Endothelial cell of umbilical vein (primary cell): ENCODE measurements at places on chromosomes 1 and 21.

DNA sequence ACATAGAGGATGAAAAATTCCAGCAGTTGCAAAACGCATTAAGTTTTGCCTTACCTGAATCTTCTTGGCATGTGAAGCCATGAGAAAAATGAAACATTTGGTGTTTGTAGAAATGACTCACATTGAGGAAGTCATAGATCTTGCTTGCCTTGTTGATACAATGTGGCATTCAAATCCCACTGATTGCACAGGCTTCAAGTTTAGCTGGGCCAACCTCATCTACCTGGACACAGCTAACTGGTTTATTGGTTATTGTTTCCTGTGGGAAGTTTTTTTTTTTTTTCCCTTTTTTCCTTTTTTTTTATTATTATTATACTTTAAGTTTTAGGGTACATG, 168.9 kb upstream of the C21orf91 start:
- no peak for DNase-seq

DNA sequence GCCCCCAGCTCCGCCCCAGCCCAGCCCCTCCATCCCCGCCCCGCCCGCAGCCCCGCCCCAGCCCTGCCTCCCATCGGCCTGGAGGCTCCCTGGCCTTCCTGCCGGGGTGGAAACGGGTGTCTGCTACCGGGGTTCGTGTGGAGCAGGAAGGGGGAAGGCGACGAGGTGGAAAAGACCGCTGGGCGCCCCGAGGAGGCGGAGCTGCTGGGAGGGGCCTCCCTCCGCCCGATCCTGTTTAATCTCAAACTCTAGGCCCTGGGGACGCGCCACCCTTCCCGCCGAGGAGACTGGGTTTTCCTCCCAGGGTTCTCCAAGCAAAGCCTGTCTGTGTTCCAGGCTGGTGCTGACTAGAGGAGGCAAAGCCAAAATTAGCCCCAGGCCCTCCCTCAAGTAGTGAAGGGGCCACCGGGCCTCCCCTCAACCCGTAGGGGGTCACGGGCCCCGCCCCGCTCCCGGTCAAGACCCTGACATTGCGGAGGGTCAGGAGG, 16.2 kb upstream of the TTLL10 start:
- DNase-seq, result peak; percentile 70

GRCh38 chr1:60152891-60153290, 79.3 kb upstream of the C1orf87 start:
- no peak for DNase-seq

DNA sequence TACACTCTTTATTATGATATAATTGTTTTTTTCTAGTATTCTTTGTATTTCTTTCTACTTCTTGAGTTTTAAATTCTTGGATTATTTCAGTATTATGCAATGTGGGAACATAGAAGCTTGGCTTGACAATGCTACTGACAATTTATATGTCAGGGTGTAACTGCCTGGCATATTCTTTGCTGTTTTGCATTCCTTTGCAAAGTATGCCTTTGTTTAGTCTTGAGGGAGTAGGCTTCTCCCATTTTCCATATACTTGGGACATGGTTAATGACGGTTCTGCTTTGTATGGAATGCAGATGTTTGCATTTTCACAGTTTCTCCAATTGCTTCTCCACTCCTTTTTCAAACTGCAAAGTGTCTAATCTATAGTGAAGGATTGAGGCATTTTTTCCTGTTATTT, 109.8 kb downstream of the HMCN1 start:
- DNase-seq, result no peak

DNA sequence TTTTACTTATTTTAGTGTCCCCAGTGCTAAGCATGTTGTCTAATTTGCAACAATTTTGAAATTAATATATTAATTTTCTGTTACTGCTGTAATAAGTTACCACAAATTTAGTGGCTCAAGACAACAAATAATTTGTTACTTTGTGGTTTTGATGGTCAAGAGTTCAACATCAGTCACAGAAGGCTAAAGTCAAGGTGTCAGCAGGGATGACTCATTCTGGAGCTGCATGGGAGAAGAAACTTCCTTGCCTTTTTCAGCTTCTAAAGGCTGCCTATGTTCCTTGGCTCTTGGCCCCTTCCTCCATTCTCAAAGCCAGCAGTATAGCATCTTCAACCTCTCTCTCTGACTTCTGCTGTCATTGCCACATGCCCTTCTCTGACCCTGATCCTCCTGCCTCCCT, 271.8 kb downstream of the HLX start:
- no peak for DNase-seq

GRCh38 chr1:198259333-198260074, 102.7 kb downstream of the NEK7 start:
- DNase-seq, result no peak

GRCh38 chr1:44501047-44501890, 96.2 kb downstream of the RNF220 start:
- no peak for DNase-seq

GRCh38 chr1:147177611-147178380, 5.5 kb upstream of the PRKAB2 start:
- no peak for DNase-seq

DNA sequence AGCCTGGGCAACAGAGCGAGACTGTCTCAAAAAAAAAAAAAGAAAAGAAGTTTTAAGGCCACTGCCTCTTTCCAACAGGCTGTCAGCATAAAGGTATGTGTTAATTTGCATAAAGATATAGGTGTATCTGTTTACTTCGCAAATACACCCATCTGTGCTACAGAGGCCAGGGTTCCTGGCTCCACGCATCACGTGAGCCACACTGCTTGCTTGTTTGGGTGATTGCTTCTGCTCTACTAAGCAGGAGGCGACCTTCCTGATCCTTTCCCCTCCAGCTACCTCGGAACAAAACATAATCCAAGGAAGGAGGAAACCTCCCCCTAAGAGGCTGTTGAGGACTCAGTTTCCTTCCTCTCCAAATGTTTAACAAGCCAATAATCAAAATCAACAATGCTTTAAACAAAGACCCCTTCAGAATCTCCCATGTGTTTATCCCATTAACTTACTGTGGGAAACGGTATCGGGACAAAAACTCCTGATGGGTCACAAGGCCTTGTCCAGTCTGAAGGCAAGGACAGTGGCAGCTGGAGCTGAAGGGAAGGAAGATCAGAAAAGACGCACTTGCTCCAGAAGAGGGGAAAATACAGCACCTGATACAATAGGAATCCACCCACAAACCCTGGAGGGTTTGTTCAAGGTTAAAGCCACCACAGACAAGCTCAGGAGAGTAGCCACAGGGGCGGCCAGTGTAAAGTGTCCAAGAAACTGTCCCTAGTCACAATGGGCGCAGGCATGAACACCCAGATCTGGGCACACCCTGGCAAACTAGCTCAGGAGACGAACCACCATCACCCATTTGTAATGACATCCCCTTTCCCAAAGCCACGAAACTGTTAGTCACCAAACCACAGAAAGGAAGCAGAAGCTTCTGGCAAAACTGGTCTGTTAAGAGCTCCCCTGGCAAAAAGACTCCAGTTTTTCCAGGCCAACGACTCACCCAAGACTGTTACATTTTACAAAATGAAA, 17.2 kb downstream of the CTNNBIP1 start:
- peak; percentile 59 for DNase-seq

- DNase-seq, result no peak
These were observed 170.8 kb downstream of the PLA2G4A start for GRCh38 chr1:186999506-186999905.

- DNase-seq, result no peak
These were observed 4.0 kb downstream of the SF3B4 start for GRCh38 chr1:149923626-149924025.

- DNase-seq, result no peak
These were observed 8.7 kb upstream of the SLX9 start for GRCh38 chr21:44931137-44931500.

- DNase-seq, result no peak
These were observed 6.1 kb downstream of the FLVCR1 start for GRCh38 chr1:212864201-212864600.

GRCh38 chr1:215905493-215906115, 338.5 kb downstream of the KCTD3 start:
- DNase-seq, result no peak

DNA sequence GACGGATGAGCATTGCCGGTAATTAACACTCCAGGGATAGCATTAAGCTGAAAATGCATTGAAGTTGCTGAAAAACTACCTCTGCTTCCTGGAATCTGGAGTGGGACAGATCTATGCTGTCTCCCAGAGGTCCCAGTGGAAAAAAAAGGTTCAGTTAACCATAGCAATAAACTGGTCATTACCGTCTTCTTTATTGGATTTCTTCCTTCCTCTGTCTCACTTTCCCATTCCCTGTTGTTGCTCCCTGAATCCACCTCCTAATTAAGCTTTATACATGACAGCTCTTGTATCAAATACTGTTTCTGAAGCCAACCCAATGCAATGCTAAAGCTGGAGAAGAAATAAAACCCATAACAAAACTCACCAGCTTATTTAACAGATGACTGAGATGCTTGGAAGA, 1805.9 kb downstream of the NCAM2 start:
- no peak for DNase-seq

DNA sequence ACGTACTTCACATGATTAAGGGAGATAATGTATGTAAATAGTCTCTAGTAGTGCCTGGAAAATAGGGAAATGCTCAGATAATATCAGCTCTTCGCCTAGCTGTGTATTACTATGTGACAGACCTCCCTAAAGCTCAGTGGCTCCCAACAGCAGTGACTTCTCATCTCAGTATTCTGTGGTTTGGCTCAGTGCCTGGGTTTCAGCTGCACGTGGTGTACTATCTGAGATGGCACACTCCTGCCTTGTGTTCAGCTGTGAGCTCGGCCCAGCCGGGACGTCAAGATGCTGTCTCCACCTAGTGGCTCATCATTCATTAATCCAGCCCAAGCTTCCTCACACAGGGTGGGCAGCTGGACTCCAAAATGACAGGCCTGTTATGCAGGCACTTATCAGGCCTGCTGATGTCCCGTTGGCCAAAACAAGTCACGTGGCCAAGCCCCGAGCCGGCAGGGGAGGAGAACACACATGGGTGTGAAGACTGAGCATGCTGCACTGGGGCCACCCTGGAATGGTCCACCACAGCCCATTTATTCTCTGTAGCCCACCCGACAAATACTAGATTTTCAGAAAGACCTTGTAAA, 17.8 kb downstream of the SLFNL1 start:
- DNase-seq, result peak; percentile 95

- no peak for DNase-seq
These were observed 18.4 kb upstream of the PLEKHG5 start for GRCh38 chr1:6509919-6510291.

DNA sequence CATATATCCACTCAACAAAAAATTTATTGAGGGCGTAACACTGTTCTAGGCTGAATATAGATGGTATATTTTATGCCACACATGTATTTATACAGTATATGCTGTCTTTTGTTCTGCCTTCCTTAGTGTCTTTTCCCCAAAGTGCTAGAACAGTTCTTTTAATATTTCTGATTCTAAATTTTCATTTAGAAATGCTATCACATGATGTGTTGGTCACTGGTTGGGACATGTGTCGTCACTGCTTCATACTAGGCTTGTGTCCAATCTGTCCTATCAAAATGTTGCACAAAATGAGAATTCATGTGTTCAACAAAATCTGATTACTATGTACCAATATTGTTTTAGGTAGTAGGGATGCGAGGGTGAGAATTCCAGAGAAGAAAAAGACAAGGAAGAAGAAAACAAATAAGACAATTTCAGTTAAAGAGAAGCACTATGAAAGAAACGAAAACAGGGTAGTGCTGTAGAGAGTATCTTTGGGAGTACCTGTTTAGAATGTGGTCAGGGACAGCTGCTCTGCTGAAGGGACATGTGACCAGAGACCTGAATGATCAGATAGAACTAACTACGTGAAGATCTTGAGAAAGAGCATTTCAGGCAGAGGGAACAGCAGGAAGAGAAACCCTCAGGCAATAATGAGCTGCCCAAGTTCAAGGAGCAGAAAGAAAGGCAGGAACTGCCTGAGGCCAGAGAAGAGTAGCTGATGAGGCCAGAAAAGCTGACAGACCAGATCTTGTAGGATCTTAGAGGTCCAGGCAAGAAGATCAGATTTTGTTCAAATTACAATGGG, 1.3 kb downstream of the KMO start:
- no peak for DNase-seq

- DNase-seq, result no peak
These were observed 5.3 kb downstream of the ATP8B2 start for GRCh38 chr1:154330669-154331068.

- DNase-seq, result no peak
These were observed 1.2 kb downstream of the OLIG1 start for GRCh38 chr21:33070998-33071769.

DNA sequence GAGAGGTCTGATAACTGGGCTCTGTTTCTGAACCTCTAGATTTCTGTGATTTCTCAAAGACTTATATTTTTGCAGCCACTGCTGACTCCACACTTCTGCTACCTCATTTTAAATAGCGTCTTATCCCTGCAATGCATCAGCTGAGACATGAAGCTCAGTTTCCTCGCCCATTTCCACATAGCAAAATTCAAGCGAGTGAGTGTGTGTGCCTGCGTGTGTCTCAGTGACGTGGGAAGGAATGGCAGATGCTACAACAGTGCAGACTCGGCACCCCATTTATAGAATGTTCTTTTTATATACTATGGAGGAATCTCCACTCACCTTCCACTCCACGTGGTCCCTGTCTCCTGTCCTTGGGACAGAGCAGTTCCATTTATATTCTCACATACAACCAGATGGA, 35.7 kb downstream of the ZMYND12 start:
- DNase-seq, result no peak

DNA sequence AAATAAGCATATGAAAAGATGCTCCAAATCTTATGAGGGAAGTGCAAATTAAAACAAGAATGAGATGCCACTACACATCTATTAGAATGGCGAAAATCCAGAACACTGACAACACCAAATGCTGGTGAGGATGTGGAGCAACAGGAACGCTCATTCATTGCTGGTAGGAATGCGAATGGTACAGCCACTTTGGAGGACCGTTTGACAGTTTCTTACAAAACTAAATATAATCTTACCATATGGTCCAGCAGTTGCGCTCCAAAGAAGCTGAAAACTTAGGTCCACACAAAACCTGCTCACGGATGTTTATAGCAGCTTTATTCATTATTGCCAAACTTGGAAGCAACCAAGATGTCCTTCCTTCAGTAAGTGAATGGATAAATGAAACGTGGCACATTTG, 50.3 kb downstream of the POFUT2 start:
- no peak for DNase-seq

DNA sequence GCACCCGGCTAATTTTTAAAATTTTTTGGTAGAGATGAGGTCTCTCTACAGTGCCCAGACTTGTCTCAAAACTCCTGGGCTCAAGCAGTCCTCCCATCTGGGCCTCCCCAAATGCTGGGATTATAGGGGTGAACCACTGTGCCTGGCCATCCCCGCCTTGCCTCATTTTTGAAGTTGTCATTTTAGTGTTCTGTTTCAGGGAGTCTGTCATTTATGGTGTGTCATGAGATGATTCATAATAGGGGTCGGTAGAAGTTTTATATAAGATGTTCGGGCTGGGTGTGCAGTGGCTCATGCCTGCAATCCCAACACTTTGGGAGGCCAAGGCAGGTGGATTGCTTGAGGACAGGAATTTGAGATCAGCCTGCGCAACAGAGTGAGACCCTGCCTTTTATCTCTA, 8.5 kb downstream of the PRCC start:
- DNase-seq, result no peak

GRCh38 chr1:6918186-6918924, 133.1 kb downstream of the CAMTA1 start:
- no peak for DNase-seq

- no peak for DNase-seq
These were observed 13.2 kb downstream of the TMEM240 start for GRCh38 chr1:1527092-1527816.

GRCh38 chr1:44785029-44785380, 3.0 kb downstream of the BEST4 start:
- no peak for DNase-seq

GRCh38 chr1:89698624-89699023, 65.7 kb downstream of the LRRC8C start:
- peak; percentile 85 for DNase-seq

GRCh38 chr1:185533596-185533995, 200.6 kb upstream of the HMCN1 start:
- DNase-seq, result no peak

- no peak for DNase-seq
These were observed 8.0 kb upstream of the FAM20B start for GRCh38 chr1:179017383-179018326.
